Natural killer cell treated with Interleukin-12 subunit alpha and Interleukin-12 subunit beta and Interleukin-15 and Interleukin-18, amount 100 ng/mL, for 72 hours (primary cell): ENCODE measurements at places on chromosomes 6 and 20. TPM values are rescaled to one million over a fixed set of nuclear protein-coding genes. Genes with fewer than 3 reads are reported as not detected.
A peak's percentile ranks its signal among the peaks of the same experiment; 100 is the strongest.

- H3K4me3 ChIP-seq: no peak overlapping the region
- no peaks in the 10 kb centered on the region for H3K36me3 ChIP-seq
- no peak overlapping the region for H3K27ac ChIP-seq
- H3K27me3 ChIP-seq: no peaks in the 10 kb centered on the region
Observed at GRCh38 chr20:51790256-51790655, 12.1 kb downstream of the SALL4 start.

The OR2J3 gene
- total RNA-seq: not detected

DNA sequence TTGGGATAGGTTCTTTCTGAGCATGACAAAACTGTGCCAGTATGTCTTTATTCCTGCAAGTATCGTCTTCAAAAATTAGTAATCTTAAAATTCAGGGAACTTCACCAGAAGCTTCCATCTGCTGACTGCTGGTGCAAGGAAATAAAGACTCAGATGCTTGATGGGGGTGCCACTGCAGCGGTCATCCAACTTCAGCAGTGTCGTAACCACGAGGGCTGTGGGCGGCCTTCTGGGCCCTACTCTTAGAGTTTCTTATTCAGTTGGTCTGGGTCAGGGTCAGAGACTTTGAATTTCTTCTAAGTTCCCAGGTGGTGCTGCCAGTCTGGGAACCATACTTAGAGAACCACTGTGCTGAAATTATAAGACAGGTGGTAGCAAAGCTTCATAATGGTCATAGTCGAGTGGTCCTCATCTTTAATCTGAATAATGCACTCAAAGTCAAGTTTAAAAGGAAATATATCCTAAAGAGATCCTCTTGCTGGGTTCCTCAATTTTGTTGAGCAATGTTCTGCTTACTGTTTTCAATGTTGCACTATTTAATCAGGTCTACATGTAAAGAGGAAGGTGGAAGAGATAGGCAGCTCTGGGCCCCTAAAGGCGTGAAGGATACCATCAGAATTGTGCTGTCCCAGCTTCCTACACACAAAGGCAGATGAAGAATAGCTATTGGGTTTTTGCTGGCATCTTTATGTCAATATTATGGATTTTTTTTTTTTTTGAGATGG is 165.4 kb upstream of the GMDS start:
- H3K27ac ChIP-seq: no peak overlapping the region
- no peak overlapping the region for H3K4me3 ChIP-seq
- H3K27me3 ChIP-seq: no peaks in the 10 kb centered on the region
- no peaks in the 10 kb centered on the region for H3K4me1 ChIP-seq
- no peak for DNase-seq

The SEL1L2 gene
- not detected for total RNA-seq

DNA sequence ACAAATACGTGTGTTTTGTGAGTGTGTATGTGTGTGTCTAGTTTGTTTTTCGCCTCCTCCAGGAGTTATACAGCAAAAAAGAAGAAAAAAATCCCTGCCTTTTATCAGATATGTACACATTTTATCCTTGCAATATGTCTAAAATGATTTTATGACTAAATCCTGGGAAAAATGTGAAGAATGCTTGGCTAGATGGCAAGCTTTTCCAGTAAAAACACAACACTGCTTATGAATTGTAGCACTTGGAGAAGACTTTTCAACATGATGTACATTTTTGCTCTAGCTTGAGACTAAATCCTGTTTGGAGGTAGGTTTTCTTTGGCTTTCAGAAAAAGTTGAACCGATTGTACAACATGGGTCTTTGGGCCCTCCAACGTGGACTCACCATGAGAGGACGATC is 160.2 kb downstream of the GMPR start:
- no peak overlapping the region for H3K4me3 ChIP-seq
- H3K36me3 ChIP-seq: peaks cover 2% of the 10 kb centered on the region
- no peak for DNase-seq

- peaks cover 10% of the 10 kb centered on the region for H3K27me3 ChIP-seq
- H3K4me3 ChIP-seq: no peak overlapping the region
- no peak for DNase-seq
- H3K36me3 ChIP-seq: no peaks in the 10 kb centered on the region
- H3K4me1 ChIP-seq: no peaks in the 10 kb centered on the region
- H3K27ac ChIP-seq: no peak overlapping the region
Observed at GRCh38 chr6:145225500-145225899, 509.8 kb downstream of the EPM2A start.

DNA sequence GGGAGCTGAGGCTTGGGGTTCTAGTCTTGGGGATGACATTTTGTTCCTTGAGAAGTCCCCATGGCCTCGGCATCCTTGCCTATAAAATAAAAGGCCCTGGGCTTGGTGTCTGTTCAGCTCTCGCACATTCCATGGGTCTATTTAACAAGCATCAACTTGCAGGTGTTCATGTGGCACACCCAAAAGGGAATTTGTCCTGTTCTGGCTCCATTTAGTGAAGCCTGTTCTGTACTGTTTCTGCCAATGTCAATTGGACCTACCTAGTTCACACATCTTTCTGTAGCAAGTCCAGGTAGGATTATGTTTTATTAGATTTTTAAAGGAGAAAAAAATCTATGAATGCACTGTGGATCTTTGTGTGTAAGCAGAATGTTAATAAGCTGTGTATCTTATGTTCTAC is 262.0 kb downstream of the HIVEP2 start:
- H3K27me3 ChIP-seq: peaks cover 17% of the 10 kb centered on the region
- no peak overlapping the region for H3K27ac ChIP-seq
- no peaks in the 10 kb centered on the region for H3K4me1 ChIP-seq
- no peaks in the 10 kb centered on the region for H3K36me3 ChIP-seq
- DNase-seq: no peak

DNA sequence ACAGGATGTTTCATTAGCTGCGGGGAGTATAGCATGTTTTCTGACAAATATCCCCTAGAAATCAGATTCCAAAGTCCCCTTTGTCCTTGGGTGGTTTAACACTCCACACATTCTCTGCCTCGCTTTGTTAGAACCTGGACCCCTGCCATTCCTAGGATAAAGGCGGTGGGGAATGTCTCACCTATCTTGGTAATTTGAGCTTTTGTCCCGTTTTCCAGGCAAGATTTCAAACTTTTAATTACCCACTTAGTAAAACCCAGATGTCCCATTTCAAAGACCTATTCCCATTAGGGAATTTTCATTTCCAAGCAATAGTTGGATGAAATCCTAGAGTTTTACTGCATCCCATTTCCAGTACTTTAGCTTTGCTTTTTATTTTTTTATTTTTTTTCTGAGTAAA is 501.0 kb upstream of the MAP3K7 start:
- H3K36me3 ChIP-seq: no peaks in the 10 kb centered on the region
- H3K27me3 ChIP-seq: peaks cover 6% of the 10 kb centered on the region
- H3K4me3 ChIP-seq: no peak overlapping the region
- no peaks in the 10 kb centered on the region for H3K4me1 ChIP-seq

GRCh38 chr20:29878281-29878741 is 1379.2 kb upstream of the DEFB115 start:
- DNase-seq: no peak
- H3K36me3 ChIP-seq: peaks cover 26% of the 10 kb centered on the region
- no peak overlapping the region for H3K27ac ChIP-seq
- H3K4me1 ChIP-seq: no peaks in the 10 kb centered on the region

The PSMF1 gene
- total RNA-seq: 161 TPM

- DNase-seq: no peak
- no peak overlapping the region for H3K27ac ChIP-seq
- no peaks in the 10 kb centered on the region for H3K27me3 ChIP-seq
Observed at GRCh38 chr6:163668061-163668426, 253.5 kb downstream of the QKI start.

- H3K4me1 ChIP-seq: peaks cover 7% of the 10 kb centered on the region
- no peak for DNase-seq
- peaks cover 52% of the 10 kb centered on the region for H3K27me3 ChIP-seq
- H3K36me3 ChIP-seq: peaks cover 14% of the 10 kb centered on the region
- peak within 1 kb of the TSS; percentile 49 for H3K4me3 ChIP-seq
Observed at GRCh38 chr20:58228484-58229197, at the start of gene ANKRD60. ANKRD60 (minus strand) TSS chr20:58228653; CDS start chr20:58228653, 0 bp downstream.

DNA sequence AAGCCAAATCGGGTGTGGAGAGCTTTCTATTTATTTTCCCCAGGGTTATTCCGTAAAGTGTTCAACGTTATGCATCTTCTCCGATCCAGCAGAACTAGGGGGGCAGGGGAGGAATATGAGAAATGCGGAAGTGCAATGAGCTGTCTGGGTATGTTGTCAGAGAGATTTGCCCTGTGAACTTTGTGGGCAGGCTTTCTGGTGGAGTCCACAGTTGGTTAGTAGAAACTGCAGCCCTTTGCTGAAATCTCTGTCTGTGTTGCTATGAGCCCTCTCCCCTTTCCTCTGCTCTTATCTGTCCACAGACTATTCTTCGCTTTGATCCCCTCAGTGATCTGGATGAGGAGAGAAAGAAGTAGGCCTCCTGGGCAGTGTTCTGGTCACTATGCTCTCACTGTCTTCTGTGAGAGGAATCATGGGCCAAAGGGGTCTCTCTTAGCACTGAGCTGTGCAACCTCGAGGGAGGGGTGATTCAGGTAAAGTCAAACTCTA is 158.9 kb upstream of the FUT9 start:
- no peaks in the 10 kb centered on the region for H3K36me3 ChIP-seq
- no peaks in the 10 kb centered on the region for H3K4me1 ChIP-seq
- H3K4me3 ChIP-seq: no peak overlapping the region
- no peaks in the 10 kb centered on the region for H3K27me3 ChIP-seq
- no peak overlapping the region for H3K27ac ChIP-seq
- DNase-seq: no peak

The SMLR1 gene
- total RNA-seq: not detected

DNA sequence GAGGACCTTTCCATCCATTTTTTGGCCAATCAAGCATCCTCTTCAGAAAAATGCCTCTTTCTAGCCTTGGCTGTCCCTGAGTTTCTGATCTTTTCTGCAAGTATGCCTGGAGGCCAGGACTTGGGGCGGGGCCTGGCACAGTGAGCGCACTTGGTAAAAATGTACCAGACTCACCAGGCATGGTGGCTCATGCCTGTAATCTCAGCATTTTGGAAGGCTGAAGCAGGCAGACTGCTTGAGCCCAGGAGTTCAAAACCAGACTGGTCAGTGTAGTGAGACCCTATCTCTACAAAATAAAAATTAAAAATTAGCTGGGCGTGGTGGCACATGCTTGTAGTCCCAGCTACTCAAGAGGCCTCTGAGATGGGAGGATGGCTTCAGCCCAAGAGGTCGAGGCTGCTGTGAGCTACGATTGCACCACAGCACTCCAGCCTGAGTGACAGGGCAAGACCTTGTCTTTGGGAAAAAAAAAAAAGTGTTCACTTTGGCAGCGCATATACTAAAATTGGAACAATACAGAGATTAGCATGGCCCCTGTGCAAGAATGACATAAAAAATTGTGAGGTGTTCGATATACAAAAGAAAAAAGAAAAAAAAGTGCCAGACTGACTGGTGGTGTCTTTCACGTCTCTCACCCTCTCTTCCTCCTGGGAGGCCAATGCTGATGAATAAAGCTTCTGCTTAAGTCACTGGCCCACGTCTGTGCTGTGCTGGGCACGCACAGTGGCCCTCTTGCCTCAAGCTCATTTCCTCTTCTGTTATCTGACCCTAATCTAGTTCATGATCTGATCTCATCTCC is 18.1 kb upstream of the SLC9A8 start:
- H3K27ac ChIP-seq: peak overlapping the region; percentile 49
- H3K4me1 ChIP-seq: peaks cover 28% of the 10 kb centered on the region
- H3K36me3 ChIP-seq: no peaks in the 10 kb centered on the region
- H3K27me3 ChIP-seq: no peaks in the 10 kb centered on the region
- peak overlapping the region; percentile 18 for H3K4me3 ChIP-seq

DNA sequence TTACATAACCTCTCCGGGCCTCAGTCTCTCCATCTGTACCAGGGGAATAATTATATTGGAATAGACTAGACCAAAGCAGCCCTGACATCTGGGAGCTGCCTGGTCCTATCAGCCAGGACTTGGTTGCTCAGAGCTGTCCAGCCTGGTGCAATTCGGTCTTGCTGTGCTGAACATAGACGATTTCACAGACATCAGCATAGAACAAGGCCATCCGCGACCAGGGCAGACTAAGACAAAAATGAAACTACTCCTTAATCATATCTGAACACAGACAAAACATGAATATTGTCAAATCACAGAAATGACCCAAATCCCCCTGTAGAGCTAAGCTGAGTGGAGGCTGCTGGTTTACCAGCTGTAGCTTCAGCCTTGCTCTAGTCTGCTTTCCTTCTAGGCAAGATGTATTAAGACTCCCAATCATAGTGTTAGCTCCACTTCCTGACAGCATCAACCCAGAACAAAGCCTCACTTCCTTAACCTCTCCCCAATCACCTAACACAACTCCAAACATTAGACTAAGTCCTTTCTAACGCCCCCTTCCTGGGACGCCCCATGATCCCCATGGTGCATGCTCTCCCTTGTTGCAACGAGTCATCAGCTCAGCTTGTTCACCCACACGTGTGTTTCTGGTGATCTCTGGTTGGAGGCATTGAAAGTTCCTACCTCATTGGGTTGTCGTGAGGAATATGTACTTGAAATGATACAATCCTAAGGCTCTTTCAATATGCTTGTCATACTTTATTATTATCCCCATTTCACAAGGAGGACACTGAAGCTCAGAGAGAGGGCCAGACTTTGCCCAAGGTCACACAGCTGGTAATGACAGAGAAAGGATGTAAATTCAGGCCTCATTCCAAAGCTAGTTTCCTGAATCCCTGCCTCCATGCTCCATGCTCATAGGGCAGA is 3.5 kb upstream of the MAPK13 start:
- H3K4me1 ChIP-seq: peaks cover 75% of the 10 kb centered on the region
- H3K36me3 ChIP-seq: no peaks in the 10 kb centered on the region
- H3K27ac ChIP-seq: peak overlapping the region; percentile 13
- DNase-seq: no peak

The BFSP1 gene
- 0.20 TPM for total RNA-seq

- no peak for DNase-seq
- H3K27me3 ChIP-seq: no peaks in the 10 kb centered on the region
- peaks cover 4% of the 10 kb centered on the region for H3K36me3 ChIP-seq
- no peak overlapping the region for H3K4me3 ChIP-seq
- H3K4me1 ChIP-seq: no peaks in the 10 kb centered on the region
Observed at GRCh38 chr20:7691647-7692269, 248.5 kb downstream of the HAO1 start.

- H3K4me3 ChIP-seq: no peak overlapping the region
- no peaks in the 10 kb centered on the region for H3K4me1 ChIP-seq
- H3K27ac ChIP-seq: no peak overlapping the region
- H3K27me3 ChIP-seq: peaks cover 48% of the 10 kb centered on the region
- DNase-seq: no peak
Observed at GRCh38 chr6:7773322-7773721, 47.4 kb downstream of the BMP6 start.

DNA sequence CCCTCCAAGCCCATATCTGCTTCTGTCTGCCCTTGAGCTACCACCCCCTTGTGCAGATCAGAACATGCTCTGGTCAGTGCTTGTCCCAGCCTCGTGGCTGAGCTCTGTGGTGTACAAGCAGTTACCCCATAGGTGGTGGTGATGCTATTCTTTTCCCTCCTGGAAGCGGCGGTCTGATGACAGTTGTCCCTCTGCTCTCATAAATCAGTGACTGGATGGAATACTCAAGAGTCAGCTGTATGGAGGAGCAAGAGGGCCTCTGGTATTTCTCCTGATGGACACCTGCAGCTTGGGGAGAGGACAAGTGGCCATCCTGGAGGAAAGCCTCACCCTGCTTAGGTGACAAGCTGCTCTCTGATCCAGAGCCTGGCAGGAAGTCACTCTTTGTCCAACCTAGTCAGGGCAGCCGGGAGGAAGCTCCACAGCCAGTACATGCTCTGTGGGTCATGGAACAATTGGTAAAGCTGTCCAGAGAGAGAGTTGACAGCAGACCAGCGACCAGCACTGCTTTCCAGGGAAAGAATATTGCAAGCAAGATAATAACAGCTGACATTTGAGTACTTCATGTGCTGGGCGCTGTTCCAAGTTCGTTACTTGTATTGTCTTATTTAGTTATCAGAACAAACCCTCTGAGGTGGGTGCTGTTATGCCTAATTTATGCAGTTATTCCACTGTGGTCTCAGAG is 47.1 kb downstream of the SCAND1 start:
- H3K4me1 ChIP-seq: peaks cover 26% of the 10 kb centered on the region
- H3K27ac ChIP-seq: no peak overlapping the region
- H3K27me3 ChIP-seq: no peaks in the 10 kb centered on the region
